ENCODE measurements at places on chromosomes 3 and 15.

GRCh38 chr3:60190073-60190472 is 1061.2 kb downstream of the FHIT start:
- ATAC-seq: no peak

- no peak for ATAC-seq
Measured at GRCh38 chr15:73518180-73518862, 75.4 kb downstream of the REC114 start.

GRCh38 chr15:70362350-70362749 is 264.6 kb upstream of the TLE3 start:
- ATAC-seq: no peak

- ATAC-seq: no peak
Measured at GRCh38 chr3:89613241-89613640, 505.8 kb downstream of the EPHA3 start.

- ATAC-seq: peak; percentile 95
Measured at GRCh38 chr3:48268381-48268935, 27.6 kb downstream of the ZNF589 start.

GRCh38 chr15:64915518-64916227 is 4.0 kb downstream of the ANKDD1A start:
- ATAC-seq: no peak

DNA sequence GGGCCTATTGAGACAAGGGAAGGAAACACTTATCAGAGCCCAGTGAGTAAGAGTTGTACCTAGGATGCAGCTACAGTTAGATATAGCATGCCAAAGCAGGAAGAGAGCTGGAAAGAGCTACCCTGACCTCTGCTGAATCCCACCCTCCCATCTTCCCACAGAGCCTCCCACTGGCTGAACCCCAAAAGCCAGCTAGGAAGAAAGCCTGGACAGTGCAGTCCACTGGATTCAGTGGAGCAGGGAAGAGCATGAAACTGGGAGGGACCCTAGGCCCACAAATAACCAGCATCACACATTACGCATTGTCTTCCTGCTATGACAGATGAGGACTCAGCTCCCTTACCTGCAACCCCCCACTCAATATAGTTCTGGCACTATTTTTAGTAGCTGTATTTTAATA is 81.5 kb upstream of the AKAP13 start:
- no peak for ATAC-seq

DNA sequence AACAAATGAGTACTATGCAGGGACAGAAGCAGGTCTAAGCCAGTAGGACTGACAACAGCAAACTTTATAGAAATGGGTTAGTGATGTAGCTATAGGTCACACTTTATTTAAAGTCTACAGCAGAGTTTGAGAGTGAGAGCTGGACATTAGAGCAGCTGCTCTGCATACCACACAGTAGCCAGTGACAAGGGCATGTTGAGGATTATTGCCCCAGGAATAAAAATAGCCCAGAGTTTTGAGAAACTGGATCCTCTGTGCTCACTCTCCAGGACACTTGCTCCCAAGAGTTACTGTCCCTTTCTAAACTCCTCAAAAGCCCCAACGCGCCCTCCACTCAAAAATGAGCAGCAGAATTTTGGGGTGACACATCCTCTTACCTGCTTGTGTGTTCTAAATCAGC is 21.1 kb downstream of the LRTM1 start:
- no peak for ATAC-seq

DNA sequence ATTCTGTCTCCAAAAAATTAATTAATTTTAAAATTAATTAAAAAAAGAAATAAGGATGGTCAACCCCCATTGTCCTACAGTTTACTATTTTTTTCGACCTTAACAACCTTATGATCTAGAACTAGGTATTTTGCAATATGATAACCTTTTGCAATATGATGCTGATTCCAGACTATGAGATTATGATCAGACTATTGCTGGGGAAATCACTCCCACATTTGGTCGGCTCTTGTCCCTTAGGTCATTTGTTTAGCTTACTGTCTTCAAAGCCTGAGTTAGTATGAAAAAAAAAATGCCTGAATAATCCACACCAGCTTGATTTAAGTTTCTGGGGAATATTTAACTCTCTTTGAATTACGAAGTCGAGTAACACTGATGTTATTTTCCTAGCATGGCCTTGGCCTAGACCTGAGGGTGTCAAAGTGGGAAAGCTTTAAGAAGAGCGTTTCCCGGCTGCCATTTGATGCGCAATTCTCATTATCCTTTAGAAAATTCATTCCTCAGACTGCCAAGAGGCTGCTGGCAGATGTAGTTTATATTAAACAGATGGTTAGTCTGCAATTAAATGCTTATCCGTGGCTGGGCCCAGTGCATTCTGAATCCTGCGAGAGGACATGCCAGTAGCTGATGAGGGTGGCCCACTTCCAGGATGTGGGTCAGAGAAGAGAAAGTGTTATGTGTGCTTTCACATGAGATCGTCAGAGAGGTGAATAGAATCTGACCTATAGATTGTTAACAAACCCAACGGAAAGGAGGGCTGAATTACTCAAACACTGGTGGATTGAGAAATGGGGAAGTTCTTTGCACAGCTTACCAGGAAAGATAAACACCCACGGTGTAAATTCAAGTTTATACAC is 496.0 kb upstream of the THBS1 start:
- ATAC-seq: no peak

- ATAC-seq: no peak
Measured at GRCh38 chr15:101534376-101534970, 45.0 kb upstream of the PCSK6 start.

DNA sequence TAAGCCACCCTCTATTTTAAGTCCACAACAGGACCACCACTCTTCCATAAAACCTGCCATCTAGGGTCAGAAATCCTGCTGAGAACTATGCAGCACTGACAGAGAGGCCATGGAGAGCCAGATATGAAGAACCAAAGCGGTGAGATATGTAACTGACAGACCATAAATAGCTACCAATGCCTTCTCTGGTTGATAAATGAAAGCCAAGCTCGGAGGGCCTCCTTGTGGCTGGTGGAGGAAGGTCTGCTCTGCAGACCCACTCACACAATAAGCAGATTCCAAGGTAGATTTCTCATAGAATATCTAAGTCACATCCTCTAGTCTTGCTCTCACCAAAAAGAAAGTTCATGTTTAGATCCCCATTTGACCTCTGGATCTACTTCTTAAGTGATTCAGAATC is 38.9 kb downstream of the RYK start:
- peak; percentile 58 for ATAC-seq

DNA sequence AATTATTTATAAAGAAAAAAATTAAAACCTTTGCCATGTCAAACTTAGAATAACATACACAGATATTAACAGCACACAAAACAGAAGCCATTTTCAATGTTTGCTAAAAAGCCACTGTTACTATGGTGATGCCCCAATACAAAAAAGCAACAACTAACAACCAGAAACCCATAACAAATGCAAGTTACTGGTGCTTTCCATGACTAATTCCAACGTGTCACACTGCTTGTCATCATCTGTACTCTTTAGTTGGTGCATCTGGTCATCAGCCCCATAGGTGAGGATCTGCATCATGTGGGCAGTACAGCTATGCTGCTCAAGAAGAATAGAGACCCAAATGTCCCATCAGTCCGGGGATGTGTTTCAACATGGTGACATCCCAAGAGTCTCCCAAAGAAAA is 52.8 kb downstream of the ATP8B4 start:
- ATAC-seq: no peak

GRCh38 chr15:73813589-73813988 is 59.8 kb upstream of the TBC1D21 start:
- no peak for ATAC-seq

- no peak for ATAC-seq
Measured at GRCh38 chr3:144556392-144556791, 584.8 kb downstream of the DIPK2A start.

DNA sequence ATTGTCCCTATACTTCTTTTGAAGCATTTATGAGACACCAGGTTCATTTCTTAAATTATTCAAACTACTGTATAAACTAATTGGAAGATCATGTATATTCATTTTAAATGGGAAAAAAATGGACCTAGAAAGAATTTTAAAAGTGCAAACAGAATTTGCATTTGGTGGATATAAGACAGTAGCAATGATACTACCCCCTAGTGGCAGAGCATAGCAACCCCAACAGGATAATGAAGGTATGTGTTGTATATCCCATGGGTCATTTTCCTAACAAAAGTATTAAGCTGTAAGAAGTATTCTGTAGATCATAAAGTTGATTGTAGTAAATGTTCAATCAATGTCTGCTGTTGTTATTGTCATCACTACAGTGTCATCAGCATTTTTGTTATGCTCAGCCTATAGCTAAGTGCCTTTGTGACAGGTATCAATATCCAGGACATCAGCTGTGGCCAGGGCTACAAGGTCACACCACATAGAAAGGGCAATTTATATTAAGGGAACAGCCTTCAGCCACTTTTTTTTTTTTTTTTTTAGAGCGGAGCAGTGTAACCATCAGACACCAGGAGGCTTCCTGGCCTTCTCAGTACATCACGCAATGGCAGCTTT is 175.8 kb downstream of the FOXB1 start:
- ATAC-seq: peak; percentile 61

GRCh38 chr3:130935761-130936492 is 42.0 kb downstream of the ATP2C1 start:
- no peak for ATAC-seq

DNA sequence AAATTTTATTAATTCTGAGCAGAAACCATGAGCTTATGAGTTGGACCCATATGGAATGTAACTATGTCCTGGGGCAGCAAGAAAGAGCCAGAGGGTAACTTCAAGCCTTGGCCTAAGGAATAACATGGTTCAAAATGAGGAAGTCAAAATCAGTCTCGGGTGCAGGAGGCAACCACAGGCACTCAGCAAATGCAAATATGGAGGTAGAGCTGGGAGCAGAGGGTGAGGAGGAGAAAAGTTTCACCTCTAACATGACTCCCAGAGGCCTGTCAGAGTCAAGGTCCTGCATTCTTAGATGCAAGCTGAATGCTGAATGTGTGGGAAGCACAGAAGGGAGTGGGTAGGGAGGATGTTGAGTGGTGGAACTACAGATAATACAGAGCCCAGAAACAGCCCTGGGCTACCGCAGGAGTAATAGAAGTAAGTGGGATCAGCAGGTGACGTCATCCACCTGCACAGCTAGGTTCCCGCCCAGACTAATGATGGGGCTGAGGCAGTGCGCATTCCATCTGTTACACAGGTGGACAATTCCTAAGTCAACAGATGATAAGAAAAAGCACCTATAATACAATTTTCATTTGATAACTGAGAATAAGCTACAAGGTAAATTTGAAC is 279.8 kb upstream of the ARRDC4 start:
- ATAC-seq: no peak

GRCh38 chr3:143584474-143584873 is 263.8 kb downstream of the SLC9A9 start:
- no peak for ATAC-seq

DNA sequence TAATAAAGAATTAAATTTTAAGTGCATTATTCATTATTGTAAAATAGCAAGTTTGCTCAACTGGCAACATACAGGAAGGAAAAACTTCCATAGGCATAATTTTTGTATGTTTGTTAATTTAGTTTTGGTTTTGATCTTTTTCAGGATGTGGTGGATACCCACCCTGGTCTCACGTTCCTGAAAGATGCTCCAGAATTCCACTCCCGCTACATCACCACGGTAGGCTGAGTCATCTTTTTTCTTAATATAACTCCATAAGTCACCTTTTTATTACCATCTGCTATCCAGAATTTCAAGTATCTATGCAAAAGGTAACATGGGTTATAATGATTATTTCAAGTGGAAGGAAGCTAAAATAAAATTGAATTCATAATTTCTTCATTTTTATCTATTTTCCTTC is 104.8 kb downstream of the PPP2R3A start:
- ATAC-seq: no peak

DNA sequence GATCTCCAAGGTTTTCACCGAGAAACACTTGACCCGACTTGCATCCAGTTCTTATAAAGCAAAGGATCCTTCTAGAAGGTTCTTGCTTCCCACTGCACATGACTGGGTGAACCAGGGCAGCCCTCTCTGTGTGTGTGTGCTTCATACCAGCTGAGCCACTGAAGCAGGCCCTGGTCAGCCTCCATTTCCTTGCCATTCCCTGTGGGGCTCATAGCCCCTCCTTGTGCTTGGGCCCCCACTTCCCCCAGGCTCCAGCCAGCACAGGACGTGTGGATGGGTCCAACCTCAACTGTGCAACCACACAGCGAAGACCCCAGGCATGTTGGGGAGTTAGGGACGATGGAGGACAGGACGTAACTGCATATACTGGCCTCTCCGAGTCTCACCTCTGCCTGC is 15.5 kb downstream of the KLF15 start:
- ATAC-seq: no peak

DNA sequence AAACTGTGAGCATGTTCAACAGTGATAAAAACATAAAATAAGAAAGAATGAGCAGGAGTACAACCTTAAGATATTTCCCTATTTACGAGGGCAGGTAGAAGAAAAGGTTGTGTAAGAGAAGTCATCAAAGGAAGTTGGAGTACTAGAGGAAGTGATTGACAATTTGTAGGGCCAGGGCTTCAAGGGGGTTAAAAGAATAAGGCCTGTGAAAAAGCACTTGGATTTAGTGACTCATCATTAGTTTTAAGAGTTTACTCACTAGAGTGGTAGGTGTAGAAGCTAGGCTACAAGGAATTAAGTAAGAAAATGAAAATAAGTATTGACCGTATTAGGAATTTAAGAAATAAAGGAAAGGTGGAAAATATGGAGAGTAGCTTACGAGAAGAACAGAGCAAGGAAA is 23.6 kb downstream of the KCNMB3 start:
- ATAC-seq: peak; percentile 71

GRCh38 chr3:194989241-194989640 is 281.7 kb downstream of the XXYLT1 start:
- no peak for ATAC-seq

GRCh38 chr3:124097362-124098131 is 105.6 kb upstream of the ROPN1 start:
- no peak for ATAC-seq

DNA sequence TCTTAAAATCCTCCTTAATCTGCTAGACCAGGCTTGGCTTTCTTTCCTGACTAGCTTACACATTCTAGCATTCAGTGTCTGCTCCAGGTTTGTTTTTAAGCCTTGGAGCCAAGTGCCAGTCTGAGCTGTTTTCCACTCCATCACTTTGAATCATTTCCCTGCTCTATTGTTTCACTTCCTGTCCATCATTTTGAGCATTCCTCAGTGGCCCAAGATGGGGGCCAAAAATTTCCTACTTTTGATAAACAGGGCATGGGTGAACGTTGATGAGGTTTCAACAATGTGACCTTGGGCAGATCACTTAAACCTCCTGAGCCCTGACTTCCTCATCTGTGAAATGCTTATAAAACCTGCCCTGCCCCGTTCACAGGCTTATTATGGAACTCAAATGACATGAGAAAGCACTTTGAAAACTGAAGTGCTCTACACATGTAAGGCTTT is 4.4 kb downstream of the CYP19A1 start:
- no peak for ATAC-seq

All from esophagus mucosa (tissue), 1 donor.